ENCODE measurements at places on chromosomes 16 and 17. TPM values are rescaled to one million over a fixed set of nuclear protein-coding genes. Genes with fewer than 3 reads are reported as not detected.

RAB11FIP3 gene
- 33.4 TPM for total RNA-seq

MMP2 gene
- 15.0 TPM for total RNA-seq

MT1X gene
- total RNA-seq = 14.3 TPM

KRT31 gene
- total RNA-seq = 0.23 TPM

SLC52A1 gene
- total RNA-seq = not detected

RNU2-1 gene
- total RNA-seq = not detected

MEIOC gene
- not detected for total RNA-seq

Measured in diencephalon (tissue), 1 donor.